ENCODE measurements at places on chromosomes 2 and 18.

DNA sequence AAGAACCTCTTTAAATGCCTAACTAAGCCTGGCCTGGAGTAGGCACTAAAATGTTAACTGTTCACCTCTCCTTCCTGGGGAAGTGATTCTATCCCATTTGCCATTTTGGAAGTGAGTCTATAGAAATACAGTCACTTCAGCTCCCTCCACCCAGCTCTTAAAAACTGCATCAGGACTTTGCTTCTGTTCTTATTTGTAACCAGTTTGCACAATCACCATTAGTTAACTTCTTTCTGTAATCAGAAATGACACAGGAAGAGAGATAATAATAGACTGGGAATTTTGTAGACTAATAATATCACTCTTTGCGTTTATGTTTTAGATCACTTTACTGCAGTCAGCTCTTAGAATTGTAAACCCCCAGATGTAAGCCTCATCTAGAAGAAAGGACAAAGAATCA is 16.0 kb upstream of the MARCO start:
- DNase-seq: no peak

DNA sequence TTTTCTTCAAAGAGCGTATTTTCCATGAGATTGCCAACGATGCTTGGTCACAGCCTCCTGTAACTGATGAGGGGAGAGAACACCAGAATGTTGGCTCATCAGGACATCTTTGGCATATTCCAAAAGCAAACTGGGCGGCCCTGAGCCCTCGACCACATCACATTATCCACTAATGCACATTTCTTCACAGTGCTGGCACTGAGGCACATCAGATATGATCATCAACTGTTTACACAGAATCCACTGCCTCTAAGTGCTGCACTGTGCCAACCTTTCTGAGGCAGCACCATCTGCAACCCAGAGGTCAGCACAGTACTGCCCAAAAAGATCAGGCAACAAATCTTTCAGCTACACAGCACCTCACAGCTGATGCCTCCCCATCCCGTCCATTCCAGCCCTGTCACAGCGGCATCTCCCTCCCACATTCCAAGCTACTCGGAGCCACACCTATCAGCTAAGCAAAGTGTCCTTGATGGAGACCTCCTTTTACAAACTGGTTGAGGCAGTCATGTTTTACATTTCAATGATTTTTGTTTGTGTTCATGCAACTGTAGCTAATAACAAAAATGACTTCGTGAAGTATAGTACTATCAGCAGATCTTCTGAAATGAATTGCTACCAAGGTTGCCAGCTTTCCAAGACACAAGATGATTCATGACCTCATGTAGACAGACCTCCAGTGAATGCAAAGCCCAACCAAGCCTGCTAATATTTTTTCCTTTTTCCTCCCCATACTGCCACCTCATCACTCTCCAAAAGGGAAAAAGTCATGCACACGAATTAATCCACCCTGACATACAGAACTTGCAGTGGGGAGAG is 32.3 kb downstream of the MYO5B start:
- no peak for DNase-seq

DNA sequence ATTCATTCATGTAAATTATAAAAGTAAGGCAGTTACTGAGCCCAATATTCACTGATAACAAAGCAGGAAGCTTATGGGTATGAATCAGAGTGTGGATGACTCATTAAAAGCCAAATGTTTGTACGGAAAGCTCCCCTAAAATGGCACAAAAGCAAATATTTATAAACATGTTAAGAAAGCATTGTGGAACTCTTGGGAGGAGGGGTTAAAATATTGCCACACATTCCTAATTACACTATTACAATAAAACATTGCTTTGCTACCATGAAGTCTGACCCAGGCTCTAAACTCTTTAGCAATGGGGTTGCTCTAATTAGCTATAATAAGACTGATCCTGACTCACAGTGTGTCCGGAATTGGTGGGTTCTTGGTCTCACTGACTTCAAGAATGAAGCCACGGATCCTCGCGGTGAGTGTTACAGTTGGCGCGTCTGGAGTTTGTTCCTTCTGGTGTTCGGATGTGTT is 110.9 kb downstream of the NAB1 start:
- no peak for DNase-seq

- DNase-seq: no peak
Observed at GRCh38 chr2:157810037-157810436, 66.1 kb downstream of the ACVR1 start.

DNA sequence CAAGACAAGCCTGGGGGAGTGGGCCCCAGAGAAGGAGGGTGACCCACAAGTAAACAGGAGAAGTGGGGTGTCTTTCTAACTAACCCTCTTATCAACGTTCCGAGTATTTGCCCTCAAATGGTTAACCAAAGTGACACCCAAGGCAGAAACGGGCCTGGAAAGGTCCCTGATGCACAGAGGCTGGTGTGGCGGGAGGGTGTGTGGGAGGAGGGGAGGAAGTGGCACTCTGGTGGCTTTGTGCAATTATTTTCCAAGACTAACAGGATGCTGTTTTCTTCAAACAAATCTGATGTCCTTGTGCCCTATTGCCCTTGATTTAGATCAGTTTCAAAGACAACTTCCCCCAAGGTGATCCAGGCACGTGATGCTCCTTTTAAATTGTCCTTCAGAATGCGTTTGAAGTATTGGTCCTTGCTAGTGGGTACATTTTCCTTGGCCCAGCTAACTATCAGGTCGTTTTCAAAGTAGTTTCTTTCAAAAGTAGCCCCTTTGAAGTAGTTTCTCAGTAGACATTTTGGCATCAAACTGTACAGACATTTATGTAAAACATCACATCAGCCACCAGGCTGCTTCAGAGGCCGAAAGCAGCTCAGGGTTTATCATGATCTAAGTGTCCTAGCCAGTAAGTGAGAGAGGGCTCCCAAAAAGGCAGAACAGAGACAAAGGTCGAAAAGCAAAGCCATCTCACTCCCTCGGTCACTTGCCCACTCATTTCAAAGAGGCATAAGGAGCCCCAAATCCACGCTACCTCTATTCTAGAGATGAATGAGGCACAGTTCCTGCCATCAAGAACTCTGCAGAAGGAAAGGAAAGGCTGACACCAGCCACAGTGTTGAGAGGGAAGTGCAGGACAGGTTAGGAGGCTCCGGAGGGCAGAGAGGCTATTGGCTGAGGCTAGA is 371.1 kb upstream of the ID2 start:
- DNase-seq: peak; percentile 11

- DNase-seq: no peak
Observed at GRCh38 chr18:7950380-7951136, 383.4 kb downstream of the PTPRM start.

DNA sequence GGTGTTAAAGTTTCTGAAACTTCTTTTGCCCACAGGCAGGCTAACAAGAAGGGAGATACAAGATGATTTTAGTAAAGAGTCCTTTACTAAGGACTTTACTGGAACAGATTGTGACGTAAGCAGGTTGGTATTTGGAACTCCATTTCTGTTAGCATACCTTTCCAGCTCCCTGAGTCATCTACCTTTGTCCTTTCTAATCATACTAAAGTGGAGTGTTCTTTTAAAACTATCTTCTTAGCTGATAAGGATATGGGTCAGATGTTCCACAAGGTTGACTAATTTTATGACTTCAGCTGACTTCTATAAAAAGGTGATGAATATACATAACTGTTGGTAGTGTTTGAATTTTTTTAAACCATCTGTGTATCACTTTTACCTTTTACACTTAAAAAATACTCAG is 21.1 kb downstream of the UGP2 start:
- DNase-seq: no peak

DNA sequence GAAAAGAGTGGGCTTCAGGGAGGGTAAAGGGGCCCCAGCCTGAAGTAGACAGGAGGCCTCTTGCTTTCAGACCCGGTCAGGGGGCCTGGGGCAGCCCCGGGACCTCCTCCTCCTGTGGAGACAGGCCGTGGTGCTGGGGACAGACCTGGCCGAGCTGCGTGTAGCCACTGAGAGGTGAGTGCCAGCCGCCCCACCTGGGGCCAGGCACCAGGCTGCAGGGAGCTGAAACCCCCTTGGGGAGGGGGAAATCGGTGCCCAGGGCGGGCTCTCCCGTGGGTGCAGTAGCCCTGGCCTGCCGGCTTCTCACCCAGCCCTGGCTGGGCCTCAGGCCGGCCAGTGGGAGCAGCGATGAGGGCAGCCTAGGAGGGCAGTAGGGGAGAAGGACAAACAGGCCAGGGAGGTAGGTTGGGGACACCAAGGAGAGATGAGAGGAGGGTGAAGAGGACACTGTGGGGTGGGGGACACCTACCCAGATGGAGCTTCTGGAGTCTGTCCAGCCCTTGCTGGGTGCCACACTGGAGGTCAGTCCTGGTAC is 24.0 kb downstream of the CROCC2 start:
- DNase-seq: no peak

DNA sequence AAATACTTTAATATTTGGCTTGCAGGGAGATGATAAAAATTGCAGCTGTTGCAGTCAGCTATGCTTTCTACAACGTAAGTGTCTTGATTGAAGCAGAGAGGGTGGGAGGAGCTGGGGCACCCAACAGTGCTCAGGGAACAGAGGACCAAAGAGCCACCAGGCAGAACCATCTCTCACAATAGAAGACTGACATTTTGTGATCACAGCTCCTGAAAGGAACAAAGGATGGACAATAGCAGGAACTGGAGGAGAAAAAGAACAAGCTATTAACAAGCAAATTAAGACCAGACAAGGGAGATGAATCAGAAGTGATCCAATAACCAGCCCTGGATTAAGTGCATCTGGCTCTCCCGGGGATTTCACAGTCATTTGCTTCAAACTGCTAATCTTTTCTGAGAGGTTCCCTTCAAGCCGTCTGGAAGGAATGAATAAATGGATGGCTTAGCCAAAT is 65.7 kb upstream of the SMAD2 start:
- no peak for DNase-seq

DNA sequence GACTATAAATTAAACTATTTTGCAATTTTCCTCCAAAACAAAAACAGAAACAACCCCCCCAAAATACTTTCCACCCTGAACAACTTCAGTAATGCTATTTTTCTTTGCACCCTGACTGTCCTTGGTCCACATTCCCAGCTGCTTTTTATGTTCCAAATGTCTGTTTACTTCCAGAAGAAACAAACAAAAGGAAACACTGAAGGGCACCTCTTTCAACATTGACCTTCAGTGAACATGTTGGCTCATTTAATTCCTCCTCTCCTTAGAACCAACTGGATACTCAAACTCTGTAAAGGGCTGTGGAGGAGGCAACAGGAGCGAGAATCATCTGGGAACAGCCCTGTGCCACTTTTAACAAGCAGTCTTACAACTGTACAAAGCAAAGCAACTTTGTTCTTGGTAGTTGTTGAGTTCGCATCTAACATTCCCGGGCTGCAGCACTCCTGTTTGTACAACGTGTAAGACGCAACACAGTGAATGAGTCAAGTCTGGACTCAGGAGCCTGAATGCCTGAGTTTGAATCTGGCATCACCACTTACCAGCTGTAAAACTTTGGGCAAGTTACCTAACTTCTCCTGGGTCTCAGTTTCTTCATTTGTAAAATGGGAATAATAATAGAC is 111.4 kb upstream of the GATA6 start:
- no peak for DNase-seq

GRCh38 chr18:57940166-57940660 is 103.8 kb upstream of the NEDD4L start:
- no peak for DNase-seq

- DNase-seq: no peak
Observed at GRCh38 chr2:45910473-45911060, 259.1 kb downstream of the PRKCE start.

- DNase-seq: no peak
Observed at GRCh38 chr2:45922577-45922988, 271.1 kb downstream of the PRKCE start.

GRCh38 chr2:8500124-8501054 is 181.5 kb upstream of the ID2 start:
- DNase-seq: no peak

DNA sequence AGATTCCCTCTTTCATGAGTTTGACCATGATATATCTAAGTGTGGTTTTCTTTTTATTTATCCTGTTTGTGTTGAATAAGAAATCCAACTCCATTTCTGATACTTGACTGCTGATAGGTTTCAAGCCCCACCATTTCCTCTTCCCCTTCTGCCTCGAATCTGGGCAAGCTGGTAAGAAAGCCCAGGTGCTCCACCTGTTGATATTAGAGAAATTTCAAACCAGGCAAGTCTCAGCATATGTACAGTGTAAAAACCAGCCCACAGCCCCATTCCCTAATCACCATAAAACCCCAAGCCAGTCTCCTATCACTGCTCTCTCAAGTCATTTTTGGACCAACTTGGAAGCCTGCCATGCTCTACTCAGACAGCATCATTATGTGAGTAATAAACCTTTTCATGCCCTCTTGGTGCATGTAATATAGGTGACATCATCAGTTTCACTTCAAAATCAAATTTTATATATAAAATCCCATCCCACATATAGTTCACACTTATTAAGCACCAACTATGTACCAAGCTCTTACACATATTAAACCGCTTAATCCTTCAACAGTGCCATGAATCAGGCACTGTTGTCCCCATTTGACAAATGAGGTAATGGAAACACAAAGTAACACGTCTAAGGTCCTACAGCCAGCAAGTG is 46.6 kb downstream of the SMAD2 start:
- no peak for DNase-seq
